ENCODE measurements at places on chromosomes 1 and 21.
A peak's percentile ranks its signal among the peaks of the same experiment; 100 is the strongest.

DNA sequence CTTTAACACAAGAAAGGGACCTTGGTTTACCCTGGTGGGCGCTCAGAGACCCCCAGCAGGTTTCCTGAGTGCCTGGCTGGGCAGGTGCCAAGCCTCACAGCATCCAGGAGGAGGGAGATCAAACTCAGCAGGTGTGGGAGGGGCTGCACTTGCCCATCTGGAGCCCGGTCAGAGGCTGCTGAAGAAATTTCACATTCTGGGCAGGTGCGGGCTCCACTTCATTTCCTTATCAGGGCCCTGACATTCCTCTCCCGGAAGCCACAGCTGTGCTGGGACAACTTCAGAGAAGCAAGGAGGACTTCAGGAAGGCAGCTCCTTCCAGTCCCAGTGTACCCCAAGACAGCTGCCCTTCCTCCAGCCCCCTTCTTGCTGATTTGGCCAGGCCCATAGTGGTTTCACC lies 82.9 kb downstream of the ITPKB start:
- DNase-seq = no peak

DNA sequence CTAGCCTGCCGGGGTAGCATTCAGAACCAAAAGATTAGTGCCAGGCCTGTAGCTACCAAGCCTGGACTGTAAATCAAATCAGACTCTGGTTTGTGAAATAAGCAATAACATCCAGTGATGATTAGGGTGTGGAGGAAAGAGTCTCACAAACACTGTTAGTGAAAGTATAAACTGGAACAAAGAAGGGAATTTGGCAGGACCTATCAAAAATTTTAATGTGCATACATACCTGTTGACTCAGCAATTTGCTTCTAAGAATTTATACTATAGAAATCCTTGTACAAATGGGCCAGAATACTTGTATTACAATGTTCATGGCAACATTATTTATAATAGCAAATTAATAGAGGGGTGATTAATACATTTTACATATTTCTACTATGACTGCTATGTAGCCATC lies 109.8 kb upstream of the WARS2 start:
- no peak for DNase-seq

- DNase-seq = no peak
Observed at GRCh38 chr1:82388679-82389078, 587.9 kb downstream of the ADGRL2 start.

GRCh38 chr1:229209816-229210215 lies 61.1 kb upstream of the RAB4A start:
- no peak for DNase-seq

DNA sequence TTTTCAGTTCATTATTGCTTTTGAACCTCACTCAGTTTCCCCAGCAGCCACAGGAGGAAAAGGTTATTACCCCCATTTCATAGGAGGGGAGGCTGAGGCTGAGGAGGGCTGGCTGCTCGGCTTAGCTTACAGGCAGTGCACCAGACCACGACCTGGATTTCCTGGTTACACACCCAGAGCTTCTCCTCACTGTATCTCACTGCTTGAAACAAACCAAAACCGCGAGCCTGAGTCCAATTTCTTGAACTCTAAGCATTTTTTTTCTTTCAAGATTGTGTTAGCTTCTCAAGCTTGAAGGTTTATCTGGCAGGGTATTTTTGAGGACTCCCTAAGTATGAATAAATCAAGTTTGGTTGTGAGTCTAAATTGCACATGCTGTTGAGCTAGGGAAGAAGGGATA lies 188.9 kb upstream of the EDN2 start:
- peak; percentile 75 for DNase-seq

DNA sequence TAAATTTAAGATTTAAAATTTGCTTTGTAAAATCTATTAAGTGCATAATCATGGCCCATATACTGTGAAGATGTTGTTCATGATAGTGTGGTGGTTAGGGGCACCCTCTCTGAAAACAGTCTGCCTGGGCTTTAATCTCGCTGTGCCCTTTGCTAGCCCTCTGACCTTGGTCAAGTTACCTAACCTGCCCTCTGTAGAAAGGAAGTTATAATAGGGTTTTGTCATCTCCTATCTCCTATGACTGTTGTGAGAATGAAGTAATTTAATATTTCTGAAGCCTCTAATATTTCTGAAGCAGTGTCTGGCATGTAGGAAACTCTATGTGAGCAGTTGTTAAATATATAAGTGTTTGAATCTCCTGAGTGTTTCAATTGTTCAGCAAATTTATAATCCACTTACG lies 116.6 kb upstream of the IVNS1ABP start:
- DNase-seq = no peak

GRCh38 chr1:99062192-99062591 lies 57.5 kb upstream of the PLPPR5 start:
- DNase-seq = no peak

DNA sequence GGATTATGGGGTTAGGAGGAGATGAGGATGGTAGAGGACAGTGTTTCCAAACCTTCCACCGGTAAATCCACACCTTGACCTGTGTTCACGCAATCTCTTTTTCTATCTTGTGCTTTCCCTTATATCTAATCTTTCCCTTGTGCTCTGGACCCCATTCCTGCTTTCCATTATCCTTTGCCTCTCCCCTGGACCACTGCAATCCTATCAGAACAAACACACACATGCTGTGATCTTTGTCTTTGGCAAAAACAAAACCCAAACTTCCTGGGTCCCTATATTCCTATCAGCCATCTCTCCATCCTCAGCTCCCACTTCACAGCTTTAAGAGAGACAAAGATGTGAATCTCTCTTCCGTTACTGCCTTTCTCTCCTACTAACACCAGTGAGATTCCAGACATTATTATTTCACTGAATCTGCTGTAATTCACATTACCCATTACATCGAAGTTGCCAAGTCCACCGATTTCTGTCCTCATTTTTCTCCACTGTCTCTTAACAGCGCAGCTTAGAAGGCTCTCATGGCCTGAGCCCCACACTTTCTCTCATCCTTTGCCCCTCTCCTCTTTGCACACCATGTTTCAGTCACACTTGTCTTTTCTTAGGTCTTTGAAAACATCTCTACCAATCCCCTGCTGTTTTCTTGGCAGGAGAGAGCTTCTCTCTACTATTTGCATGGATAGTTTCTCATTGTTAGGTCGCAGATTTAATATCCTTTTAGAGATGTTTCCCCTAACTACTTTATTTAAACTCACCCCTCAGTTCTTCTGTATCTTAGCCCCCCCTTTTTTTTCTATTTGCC lies 230.0 kb upstream of the B3GALT2 start:
- no peak for DNase-seq
